Fibroblast of lung (primary cell): ENCODE measurements at places on chromosomes 4 and X. TPM values are rescaled to one million over a fixed set of nuclear protein-coding genes. Genes with fewer than 3 reads are reported as not detected.

Gene LPAR4
- 0.50 and 0.51 TPM in 2 replicates for total RNA-seq

Gene FAM9B
- total RNA-seq = not detected in 2 replicates

Gene STS
- total RNA-seq = 1.8 and 5.0 TPM in 2 replicates

Gene LRCH2
- total RNA-seq = 12.8 and 19.5 TPM in 2 replicates

Gene MAML3
- 2.0 and 2.1 TPM in 2 replicates for total RNA-seq

Gene VGLL1
- total RNA-seq = not detected in 2 replicates

Gene CT45A2
- total RNA-seq = not detected in 2 replicates

Gene IDH3G
- total RNA-seq = 37.8 and 44.6 TPM in 2 replicates

Gene XAGE5
- total RNA-seq = not detected in 2 replicates

Gene CHRDL1
- total RNA-seq = 4.5 and 9.0 TPM in 2 replicates

Gene GCNA
- total RNA-seq = 2.3 and 2.8 TPM in 2 replicates

Gene TAF7L
- total RNA-seq = 0.33 and 0.51 TPM in 2 replicates

Gene POLN
- total RNA-seq = 4.9 and 5.6 TPM in 2 replicates

Gene EOLA1
- total RNA-seq = 13.5 and 15.4 TPM in 2 replicates

Gene ENPEP
- 0.51 TPM in 1 of 2 replicates, not detected in the other for total RNA-seq

Gene HTN1
- total RNA-seq = not detected in 2 replicates

Gene ADH7
- total RNA-seq = 0.17 TPM in 1 of 2 replicates, not detected in the other

Gene ASMT
- not detected in 2 replicates for total RNA-seq

Gene ADGRG2
- total RNA-seq = under 0.01 TPM in 2 replicates

Gene MAP3K15
- total RNA-seq = under 0.01 TPM in 2 replicates

Gene AMBN
- not detected in 2 replicates for total RNA-seq

Gene NIPAL1
- under 0.01 TPM in 1 of 2 replicates, not detected in the other for total RNA-seq

Gene GLRA2
- total RNA-seq = not detected in 2 replicates

Gene TRAPPC2
- total RNA-seq = 13.9 and 22.0 TPM in 2 replicates

Gene FAM184B
- total RNA-seq = under 0.01 TPM in 1 of 2 replicates, not detected in the other

Gene AKAP4
- not detected in 2 replicates for total RNA-seq

Gene HTN3
- not detected in 2 replicates for total RNA-seq

Gene NLGN4X
- under 0.01 TPM in 1 of 2 replicates, not detected in the other for total RNA-seq

Gene ZIC3
- total RNA-seq = not detected in 2 replicates

Gene PHKA1
- total RNA-seq = 4.4 and 9.1 TPM in 2 replicates

Gene ZNF41
- total RNA-seq = 5.3 and 5.4 TPM in 2 replicates

Gene USP17L13
- not detected in 2 replicates for total RNA-seq

Gene CC2D2A
- 26.5 and 30.9 TPM in 2 replicates for total RNA-seq

Gene AWAT2
- not detected in 2 replicates for total RNA-seq

Gene ZDHHC15
- total RNA-seq = 0.17 and 0.77 TPM in 2 replicates

Gene BEX5
- not detected in 2 replicates for total RNA-seq

Gene P2RY4
- under 0.01 TPM in 2 replicates for total RNA-seq

Gene TREX2
- total RNA-seq = 1.8 and 3.1 TPM in 2 replicates

Gene SLC9B1
- 1.8 and 2.0 TPM in 2 replicates for total RNA-seq

Gene GYPE
- total RNA-seq = 1.2 and 1.3 TPM in 2 replicates

Gene TCP11X2
- not detected in 2 replicates for total RNA-seq

Gene DDX53
- total RNA-seq = not detected in 2 replicates

Gene RASL11B
- 0.26 and 2.1 TPM in 2 replicates for total RNA-seq

Gene NMU
- total RNA-seq = not detected in 2 replicates

Gene CDKL2
- total RNA-seq = 1.8 and 2.3 TPM in 2 replicates

Gene HSD17B11
- total RNA-seq = 64.1 and 69.6 TPM in 2 replicates

Gene TLR8
- total RNA-seq = not detected in 2 replicates

Gene HERC5
- 3.3 TPM in 2 replicates for total RNA-seq

Gene GC
- not detected in 2 replicates for total RNA-seq

Gene VCX
- total RNA-seq = not detected in 2 replicates

Gene ZNF732
- total RNA-seq = 0.26 and 0.33 TPM in 2 replicates

Gene ADAMTS3
- total RNA-seq = 2.1 TPM in 2 replicates

Gene F8A2
- total RNA-seq = not detected in 2 replicates

Gene PLP1
- total RNA-seq = 0.17 TPM in 1 of 2 replicates, not detected in the other

Gene SLIT2
- 12.6 and 21.1 TPM in 2 replicates for total RNA-seq

Gene RAB9B
- total RNA-seq = 0.50 and 0.77 TPM in 2 replicates

Gene ABRAXAS1
- 22.0 and 27.2 TPM in 2 replicates for total RNA-seq

Gene C4orf36
- 2.8 and 6.3 TPM in 2 replicates for total RNA-seq
